ENCODE measurements at places on chromosomes 6 and 20.

GRCh38 chr6:35736253-35736894, 458 bp upstream of the ARMC12 start:
- DNase-seq, result peak; percentile 82

DNA sequence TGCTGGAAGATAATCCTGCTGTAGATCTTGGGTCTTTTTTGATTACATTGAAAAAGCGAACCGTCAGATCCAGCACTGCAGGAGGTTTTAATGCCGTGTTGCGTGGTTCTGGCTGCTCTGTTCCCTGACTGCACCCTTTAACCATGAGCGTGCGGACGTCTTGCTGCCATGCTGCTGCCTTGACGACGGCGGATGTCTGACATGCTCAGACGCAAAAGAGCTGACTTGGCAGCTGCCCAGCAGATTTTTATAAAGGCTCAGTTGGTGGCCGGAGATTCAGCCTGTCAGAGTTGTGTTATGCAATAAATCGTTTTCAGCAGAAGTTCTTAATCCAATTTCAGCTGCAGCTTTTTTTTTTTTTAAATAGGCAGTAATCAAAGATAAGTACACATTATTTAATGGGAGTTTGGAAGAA, 119.4 kb downstream of the JARID2 start:
- DNase-seq, result peak; percentile 87

- no peak for DNase-seq
Measured at GRCh38 chr6:109458774-109459531, 3.4 kb upstream of the MICAL1 start.

DNA sequence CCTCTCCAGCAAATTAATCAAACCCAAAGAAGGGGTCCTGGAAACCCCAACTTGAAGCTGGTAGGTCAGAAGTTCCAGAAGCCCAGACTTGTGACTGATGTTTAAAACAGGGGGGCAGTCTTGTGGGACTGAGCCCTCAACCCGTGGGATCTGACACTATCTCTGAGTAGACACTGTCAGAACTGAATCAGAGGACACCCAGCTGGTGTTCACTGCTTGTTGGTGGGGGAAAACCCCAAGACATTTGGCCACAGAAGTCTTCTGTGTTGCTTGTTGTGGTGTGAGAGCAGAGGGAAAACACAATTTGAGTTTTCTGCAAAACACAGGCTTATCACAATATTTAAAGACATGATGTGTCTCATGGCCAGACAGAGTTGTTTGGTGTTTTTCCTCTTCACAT, 29.9 kb downstream of the KIF13A start:
- DNase-seq, result no peak

DNA sequence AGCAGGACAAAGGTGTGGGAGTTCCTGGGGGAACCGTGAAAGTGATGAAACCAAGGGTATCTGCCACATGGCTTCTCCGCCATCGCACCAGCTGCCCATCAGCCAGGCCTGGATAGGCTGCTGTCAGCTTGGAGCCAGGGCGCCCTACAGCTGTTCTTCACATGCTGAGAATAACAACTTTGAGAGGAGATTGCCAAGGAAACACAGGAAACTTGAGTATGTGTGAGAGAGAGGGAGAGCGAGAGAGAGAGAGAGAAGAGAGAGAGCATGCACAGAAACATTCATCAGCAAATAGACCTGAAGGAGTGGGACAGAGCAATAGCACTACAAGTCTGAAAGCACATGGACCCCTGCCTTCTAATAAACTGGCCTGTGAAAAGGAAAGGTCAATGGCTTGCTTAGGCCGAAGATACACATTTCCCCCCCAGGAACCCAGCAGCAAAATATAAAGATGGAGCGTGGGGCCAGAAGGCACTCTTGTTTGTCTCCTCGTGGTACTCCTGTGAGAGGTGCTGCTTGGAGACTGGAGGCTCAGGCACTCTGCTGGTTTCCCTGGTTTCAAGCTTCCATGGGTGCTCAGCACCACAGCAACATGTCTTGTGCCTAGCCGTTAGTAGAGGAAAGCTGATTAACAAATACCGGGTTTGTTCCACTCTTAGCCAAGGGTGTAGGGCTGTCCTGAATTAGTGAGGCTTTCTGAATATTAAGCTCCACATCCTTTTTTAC, 53.0 kb downstream of the SNAP25 start:
- no peak for DNase-seq

DNA sequence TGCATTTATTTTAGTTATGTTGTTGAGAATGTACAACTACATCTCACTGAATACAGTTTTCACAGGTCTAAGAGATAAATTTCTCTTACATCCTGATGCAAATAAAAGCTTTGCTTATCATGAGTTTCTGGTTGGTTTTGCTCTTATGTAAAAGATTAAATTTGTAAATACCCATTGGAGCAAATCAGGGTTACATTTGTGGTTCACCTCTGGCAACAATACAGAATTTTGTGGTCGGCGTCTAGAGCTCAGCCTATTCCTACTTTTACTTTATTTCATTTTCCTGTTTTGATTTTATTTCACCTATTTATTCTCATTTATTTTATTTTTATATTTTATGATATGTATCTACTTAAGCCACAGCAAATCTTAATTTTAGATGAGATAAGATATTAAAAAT, 271.9 kb upstream of the MARCKS start:
- no peak for DNase-seq

DNA sequence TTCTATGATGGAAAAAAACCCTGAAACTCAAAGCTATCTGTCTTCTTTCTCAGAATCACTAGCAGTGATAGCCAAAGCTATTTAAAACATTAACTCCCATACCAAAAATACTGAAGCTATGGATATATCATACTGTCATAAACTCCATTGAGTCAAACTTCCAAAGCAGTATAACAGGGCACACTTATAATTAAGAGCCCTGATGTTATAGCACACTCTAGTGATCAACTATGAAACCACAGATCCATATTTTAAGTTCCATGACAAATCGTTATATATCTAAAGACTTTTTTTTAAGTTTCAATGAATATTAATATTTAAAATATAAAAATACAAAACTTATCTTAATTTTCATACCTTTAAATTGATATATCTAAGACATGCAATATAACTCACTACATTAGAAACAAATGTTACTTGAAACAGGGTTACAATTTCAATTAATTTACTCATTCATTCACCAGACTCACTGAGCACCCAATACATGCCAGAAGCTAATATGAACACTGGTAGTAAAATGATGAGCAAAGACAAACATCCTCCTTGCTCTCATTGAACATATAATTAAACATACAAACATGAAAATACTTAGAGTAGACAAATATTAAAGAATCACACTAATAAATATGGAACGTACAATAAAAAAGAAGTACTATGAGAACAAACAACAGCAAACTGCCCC, 69.3 kb downstream of the IBTK start:
- no peak for DNase-seq

DNA sequence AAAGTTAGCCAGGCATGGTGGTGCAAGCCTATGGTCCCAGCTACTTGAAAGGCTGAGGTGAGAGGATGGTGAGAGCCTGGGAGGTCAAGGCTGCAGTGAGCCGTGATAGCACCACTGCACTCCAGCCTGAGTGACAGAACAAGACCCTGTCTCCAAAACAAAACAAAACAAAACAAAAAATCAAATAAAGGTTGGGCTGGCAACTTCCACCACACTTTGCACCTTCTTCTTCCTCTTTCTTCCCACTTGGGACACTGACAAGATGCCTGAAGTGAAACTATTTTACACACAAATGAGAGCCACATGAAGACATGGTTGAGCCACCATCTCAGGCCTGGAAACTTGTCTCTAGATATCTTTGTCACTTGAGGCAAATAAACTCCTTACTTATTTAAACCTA, 53.8 kb upstream of the CCDC28A start:
- DNase-seq, result no peak

DNA sequence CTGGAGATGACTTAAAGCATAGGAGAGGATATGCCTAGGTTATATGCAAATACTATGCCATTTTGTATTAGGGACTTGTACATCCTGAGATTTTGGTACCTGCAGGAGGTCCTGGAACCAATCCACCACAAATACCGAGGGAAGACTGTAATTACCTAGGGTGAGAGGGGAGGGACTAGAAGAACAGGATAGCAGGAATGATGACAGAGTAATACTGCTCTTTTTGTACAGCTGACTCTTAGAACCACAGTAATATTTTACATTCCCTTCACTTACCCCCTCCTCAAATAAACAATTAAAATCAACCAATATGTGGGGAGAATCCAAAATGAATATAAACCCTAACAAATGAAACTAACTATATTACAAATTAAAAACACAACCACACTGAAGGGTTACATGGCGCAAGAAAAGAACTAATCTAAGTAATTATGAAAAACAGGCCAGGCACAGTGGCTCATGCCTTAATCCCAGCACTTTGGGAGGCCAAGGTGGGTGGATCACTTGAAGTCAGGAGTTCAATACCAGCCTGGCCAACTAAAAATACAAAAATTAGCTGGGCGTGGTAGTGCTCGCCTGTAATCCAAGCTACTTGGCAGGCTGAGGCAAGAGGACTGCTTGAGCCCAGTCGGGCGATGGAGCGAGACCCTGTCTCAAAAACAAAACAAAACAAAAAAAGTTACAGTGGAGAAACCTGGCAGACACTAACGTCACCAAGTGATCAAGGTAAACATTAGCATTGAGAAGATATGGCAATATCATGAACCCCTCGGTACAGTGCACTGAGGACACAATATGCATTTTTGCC, 37.1 kb downstream of the MAP1LC3A start:
- no peak for DNase-seq

DNA sequence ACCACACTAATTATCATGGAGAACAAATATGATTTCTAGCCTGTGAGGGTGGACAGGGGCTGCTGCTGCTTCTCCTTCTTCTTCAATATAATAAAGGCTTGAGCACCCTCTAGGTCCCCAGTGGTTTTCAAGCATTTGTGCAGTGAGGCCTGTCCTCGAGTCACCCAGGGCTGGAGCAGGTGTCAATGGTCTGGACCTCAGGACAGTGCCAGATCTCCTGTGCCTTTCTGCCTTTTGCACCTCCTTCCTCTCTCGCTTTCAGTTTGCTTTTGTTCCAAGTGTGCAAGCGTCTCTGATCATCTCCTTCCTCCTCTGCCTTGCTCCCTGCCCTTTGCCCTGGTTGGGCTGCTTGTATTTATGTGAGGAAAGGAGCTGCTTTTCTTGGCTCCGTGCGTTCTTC, 152.2 kb upstream of the SYNDIG1 start:
- no peak for DNase-seq

- no peak for DNase-seq
Measured at GRCh38 chr6:31042806-31043205, 32.5 kb downstream of the MUC22 start.

GRCh38 chr6:161701056-161701455, 427.2 kb upstream of the AGPAT4 start:
- no peak for DNase-seq

DNA sequence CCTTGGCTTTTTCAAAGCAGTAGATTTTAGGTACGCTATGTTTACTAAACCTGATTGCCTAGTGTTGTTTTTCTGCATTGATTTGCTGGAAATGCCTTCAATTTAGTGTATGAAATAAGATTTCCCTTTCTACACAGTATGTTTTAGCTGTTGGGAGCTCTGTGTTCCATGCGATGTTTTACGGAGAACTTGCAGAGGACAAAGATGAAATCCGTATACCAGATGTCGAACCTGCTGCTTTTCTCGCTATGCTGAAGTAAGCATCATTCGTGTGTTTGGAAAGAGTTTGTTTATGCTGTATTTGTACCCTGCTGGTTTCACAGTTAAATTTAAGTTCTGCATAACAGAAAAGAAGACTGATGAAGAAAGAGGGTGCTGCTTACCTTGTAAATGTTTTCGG, 1.9 kb downstream of the BTBD3 start:
- no peak for DNase-seq

GRCh38 chr6:7819431-7820015, 91.1 kb downstream of the TXNDC5 start:
- no peak for DNase-seq

- no peak for DNase-seq
Measured at GRCh38 chr6:38282911-38283310, 356.8 kb downstream of the BTBD9 start.

GRCh38 chr6:54320871-54321270, 12.6 kb downstream of the TINAG start:
- no peak for DNase-seq

- no peak for DNase-seq
Measured at GRCh38 chr20:6530254-6530653, 237.2 kb upstream of the BMP2 start.

GRCh38 chr6:137155830-137156229, 17.6 kb downstream of the IL22RA2 start:
- DNase-seq, result no peak

GRCh38 chr6:41670703-41671360, 32.6 kb downstream of the MDFI start:
- no peak for DNase-seq

DNA sequence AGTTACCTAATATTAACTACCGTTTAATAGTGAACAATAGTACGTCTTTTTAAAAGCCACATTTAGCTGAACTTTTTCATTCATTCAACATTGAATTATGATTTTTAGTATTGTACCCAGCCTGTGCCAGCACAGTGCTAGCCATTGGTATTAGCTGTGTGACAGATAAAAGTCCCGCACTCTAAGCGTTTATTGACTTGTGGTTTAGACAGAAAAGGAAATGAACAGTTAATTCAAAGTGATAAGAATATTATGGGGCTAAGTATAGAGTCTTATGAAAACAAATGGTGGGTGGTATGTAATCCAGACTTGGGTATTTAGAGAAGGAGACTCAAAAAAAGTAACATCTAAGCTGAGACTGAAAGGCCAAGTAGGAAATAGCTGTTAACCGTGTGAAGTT, 202.3 kb downstream of the RPS12 start:
- DNase-seq, result no peak

GRCh38 chr20:7308163-7308562, 540.7 kb downstream of the BMP2 start:
- no peak for DNase-seq

- no peak for DNase-seq
Measured at GRCh38 chr20:34008477-34008876, 14.8 kb downstream of the RALY start.

- DNase-seq, result no peak
Measured at GRCh38 chr20:36792422-36792821, 18.9 kb upstream of the DSN1 start.
